GM06990 (cell line): ENCODE measurements at places on chromosomes 7 and 10.

- DNase-seq = no peak
These were observed 14.3 kb downstream of the ZNF282 start for GRCh38 chr7:149209518-149210269.

GRCh38 chr10:59245686-59246085, 69.2 kb downstream of the PHYHIPL start:
- DNase-seq = no peak

- peak; percentile 74 for DNase-seq
These were observed at the start of gene UNC5B for GRCh38 chr10:71212318-71213126. Gene UNC5B, plus strand, starts transcription at chr10:71212570. Its CDS starts 416 bp downstream, at chr10:71212986.

- DNase-seq = no peak
These were observed 38.6 kb downstream of the ELFN1 start for GRCh38 chr7:1708596-1709251.

DNA sequence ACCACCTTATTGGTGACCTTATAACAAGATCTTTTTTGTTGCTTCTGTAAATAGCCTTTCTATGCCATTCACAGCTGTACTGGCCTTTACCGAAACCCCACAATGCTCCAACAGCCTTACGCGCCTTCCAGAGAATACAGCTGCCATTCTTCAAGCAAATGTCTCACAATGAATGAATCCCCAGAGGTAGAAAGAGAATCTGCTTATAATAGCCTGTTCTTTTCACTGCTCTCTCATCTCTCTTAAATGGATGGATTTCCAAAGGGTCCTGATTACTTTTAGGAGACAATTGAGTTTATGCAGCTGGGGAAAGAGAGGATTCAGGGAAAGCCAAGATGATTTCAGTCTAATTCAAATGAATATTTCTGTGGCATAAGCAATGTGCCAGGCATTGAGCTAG, 183.1 kb upstream of the PDE1C start:
- DNase-seq = no peak

DNA sequence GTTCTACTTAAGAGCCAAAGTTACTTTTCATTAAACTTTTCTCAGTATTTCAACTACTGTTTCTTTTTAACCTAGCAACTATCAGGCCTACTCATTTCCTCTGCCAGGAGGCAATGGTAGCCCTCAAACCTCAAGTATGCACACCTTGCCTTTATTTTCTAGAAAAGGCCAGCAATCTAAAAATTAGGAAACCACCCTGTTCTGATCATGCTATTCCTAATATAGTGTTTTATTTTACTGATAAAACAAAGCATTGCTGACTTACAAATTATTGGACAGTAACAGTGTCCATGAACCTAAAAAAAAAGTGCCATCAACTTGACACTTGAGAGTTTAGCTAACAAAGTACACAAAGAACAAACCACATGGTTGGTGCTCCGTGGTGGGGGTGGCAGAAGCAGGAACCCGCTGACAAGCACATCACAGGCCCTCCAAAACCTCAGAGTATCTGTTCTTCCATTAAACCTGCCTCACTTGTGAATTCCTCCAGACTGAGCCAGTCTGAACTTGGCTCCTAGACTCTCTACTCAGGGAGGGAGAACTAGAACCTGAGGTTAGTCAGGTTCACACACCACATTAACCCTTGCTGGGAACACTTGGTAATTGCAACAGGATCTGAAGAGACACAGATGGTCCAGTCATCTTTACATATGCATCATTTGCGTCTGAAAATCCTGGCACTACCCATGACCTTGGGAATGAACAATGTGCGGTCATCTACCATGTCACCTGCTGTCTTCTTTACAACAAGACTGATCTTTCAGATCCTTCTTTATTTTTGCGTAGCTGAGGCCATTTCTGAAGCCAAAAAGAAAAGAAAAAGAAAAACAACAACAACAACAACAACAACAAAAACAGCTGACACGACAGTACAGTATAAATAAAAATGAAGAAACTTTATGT, 31.9 kb downstream of the PIP4K2A start:
- DNase-seq = no peak

DNA sequence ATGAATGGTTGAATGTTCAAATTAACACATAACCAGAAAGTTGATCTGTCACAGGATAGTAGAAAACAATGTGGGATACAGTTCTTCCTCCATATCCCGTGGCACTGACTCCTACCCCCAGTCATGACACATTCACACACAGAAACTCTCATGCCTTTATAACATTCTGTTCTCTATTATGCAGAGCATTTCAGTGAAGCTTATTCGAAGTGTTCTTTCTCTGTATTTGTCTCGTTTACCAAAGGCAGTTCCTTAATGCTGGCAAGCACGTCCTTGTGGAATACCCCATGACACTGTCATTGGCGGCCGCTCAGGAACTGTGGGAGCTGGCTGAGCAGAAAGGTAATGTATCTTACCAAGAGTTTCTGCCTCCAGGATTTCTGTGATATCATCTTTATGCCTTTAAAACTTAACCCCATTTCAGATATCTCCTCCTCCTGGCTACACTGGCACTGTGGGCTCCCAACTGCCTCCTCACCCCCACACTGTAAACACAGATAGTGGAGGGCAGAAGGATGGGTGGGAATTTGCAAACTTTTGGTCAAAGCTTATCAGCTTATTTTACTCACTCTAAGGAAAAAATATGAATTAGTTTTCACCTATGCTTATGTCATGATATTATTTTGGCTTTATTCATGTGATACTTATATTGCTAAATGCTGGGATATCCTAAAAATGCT, 34.1 kb downstream of the BLVRA start:
- DNase-seq = no peak

DNA sequence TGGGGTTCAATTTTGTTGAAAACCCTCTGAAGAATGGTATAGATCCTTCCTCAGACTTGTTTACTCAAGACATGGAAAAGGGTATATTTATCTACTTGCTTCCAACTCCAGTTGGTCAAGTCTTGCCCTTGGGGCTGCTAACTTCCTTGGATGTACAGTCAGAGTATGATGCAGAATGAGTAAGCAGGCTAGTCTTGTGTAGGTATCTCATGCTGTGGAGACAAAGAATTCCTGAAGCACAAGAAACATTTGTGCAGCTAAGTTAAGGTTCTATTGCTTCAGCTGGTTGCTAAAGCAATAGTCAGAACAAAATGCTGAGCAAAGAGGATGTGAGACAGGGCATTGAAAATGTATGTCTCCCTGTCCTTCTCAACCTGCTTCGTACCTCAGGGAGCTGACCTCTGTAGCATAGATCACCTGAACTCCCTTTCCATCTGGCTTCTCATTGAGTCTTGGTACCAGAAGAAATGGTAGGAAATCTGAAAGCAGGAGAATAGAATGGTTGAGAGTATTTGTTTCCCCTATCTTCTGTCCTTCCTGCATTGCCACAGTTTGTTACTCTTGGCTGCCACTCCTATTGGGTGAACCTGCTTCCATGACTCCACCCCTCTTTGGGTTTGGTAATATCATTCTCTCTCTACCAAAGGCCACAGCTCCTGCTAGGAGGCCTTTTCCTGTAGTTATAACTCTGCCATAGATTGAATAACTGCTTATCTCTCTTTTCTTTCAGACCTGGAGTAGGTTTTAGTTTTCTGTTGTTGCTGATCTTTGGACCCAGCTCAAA, 346.0 kb downstream of the PHF14 start:
- no peak for DNase-seq

GRCh38 chr7:50304129-50304910, at the start of gene IKZF1:
Gene IKZF1, plus strand, starts transcription at chr7:50304716. Its CDS starts 14,346 bp downstream, at chr7:50319062.
- DNase-seq = peak; percentile 77

DNA sequence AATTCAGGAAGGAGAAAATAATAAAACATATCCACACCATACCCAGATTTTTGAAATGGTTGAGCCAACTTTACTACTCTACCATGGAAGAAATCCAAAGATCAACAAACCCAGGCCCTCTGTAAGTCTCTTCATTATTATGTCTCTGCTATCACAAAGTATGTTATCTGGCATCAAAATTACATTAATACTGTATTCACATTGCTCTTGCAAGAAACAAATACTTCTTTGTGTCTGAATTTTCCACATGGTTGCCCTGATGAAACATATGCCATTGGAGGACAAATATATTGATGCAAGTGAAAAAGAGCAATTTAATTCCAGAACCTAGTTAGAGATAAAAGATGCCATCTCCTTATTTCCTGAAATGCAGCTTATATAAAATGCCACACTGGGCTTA, 204.0 kb downstream of the FZD1 start:
- no peak for DNase-seq

DNA sequence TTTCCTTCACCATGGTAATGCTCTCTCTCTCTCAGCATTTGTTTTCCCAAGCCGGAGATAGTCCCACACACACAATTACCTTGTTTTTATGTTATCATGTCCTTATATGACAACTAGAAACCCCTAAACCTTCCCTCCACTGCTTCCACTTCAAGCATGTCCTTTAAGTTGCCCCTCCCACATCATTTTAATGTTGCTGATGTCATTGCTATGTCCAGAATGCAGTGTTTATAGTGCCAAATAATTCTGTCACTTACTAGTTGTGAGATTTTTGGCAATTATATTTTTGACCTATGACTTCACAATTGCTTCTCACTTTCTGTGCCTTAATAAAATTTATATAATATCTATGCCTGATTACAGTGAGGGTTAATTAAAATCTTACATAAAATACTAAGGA, 645.9 kb downstream of the XPNPEP1 start:
- DNase-seq = no peak

- DNase-seq = no peak
These were observed 65.4 kb upstream of the MXI1 start for GRCh38 chr10:110141871-110142635.

- DNase-seq = no peak
These were observed 46.0 kb downstream of the FOXK1 start for GRCh38 chr7:4727914-4728705.

GRCh38 chr10:114694752-114695151, 36.7 kb upstream of the ABLIM1 start:
- DNase-seq = no peak

GRCh38 chr7:26948617-26949118, 84.3 kb upstream of the SKAP2 start:
- DNase-seq = no peak

GRCh38 chr10:126058507-126058906, 162.1 kb downstream of the FANK1 start:
- DNase-seq = no peak

- no peak for DNase-seq
These were observed 115.3 kb upstream of the WDR11 start for GRCh38 chr10:120735773-120736371.

- DNase-seq = no peak
These were observed 9.4 kb upstream of the FAM170B start for GRCh38 chr10:49143249-49143648.

GRCh38 chr7:25894902-25895791, 256.9 kb upstream of the NFE2L3 start:
- peak; percentile 81 for DNase-seq

DNA sequence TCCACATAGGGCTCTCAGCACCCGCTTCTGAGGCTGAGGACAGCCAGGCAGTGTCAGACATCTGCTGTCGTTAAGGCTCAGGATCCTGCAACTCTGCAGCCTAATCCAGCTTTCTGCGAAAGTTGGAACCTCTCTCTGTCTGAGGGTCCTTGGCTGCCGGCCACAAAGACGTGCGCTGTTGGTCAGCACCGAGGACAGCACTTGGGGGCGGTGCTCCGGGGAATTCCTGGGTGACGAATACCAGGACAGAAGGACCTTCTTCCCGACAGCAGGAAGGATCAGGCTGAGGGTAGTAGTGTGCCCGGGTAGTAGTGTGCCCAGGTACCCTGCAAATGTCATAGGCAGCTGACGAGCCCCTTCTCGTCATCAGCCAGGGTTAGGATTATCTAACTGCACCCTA, 16.0 kb upstream of the RASGEF1A start:
- DNase-seq = no peak

DNA sequence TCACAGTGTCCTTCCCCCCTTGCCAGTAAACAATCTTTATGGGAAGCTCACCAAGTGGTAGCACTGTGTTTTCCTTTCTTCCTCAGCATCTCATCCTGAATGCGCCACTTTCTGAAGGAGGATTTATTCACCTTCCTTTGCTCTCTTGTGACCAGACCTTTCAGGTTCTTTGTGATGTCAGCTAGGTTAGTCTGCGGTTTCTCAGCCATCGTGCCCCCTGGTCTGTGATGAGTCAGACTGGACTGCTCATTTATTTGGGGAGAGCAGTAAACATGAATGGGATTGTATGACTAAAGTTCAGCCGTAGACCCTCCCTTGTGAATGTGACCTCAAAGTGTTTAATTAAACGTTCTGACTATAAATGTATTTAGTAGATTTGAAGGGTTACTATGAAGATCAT, 235.1 kb upstream of the CELF2 start:
- DNase-seq = no peak

DNA sequence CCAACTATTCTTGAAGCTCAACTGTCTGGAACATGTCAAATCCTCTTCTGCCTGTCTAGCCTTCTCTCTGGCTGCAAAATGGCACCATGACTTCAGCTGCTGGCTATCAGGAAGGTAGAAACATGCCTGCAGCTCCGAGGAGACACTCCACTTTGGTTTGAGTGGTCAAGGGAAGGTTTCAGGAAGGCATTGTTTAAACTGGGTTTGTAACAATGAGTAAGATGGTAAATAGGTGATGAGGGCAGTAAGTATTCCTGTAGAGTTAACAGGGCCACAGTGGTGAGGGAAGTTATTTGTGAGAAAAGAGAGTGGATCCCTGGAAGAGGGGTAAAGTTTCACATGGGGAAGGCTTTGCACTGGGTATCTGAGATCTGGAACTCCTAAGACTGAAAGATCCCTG, 231.5 kb downstream of the ABCA13 start:
- DNase-seq = no peak

DNA sequence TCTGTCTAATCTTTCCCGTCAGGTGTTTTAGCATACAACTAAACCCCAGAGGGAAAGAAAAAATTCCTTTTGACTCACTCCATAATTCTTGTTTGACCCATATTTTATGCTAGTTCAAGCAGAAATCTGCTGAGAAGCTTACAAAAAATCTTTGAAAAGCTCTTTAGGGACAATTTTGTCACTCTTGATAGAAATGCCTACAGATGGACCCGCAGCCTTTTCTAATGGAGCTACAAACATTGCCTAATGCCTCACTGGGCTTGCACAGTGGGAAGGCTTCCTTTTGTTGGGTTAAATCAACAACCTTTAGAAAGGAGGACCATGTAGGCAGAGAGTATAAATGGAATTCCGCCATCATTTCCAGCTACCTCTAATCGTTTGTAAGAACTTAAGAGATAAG, 344.5 kb downstream of the PCLO start:
- DNase-seq = no peak

- DNase-seq = peak; percentile 33
These were observed 108.5 kb upstream of the ANLN start for GRCh38 chr7:36280840-36281812.

GRCh38 chr10:8665322-8665721, 610.8 kb downstream of the GATA3 start:
- no peak for DNase-seq

DNA sequence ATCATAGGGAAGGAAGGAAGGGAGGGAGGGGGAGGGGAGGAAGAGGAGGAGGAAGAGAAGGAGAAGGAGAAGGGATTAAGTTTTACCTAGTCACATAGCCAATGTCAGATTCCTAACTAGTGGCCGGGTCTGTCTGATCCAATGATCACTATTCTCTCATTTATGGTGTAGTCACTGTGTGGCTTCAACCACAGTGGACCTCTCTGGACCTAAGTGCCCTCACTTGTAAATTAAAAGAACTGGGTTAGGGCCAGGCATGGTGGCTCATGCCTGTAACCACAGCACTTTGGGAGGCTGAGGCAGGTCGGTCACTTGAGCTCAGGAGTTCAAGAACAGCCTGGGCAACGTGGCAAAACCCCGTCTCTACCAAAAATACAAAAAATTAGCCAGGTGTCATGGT, 6.6 kb upstream of the SERPINE1 start:
- DNase-seq = no peak

GRCh38 chr10:24390746-24391145, 181.8 kb downstream of the KIAA1217 start:
- no peak for DNase-seq

- DNase-seq = no peak
These were observed 8.6 kb downstream of the BTBD16 start for GRCh38 chr10:122279725-122280141.
